Small intestine (tissue), 16 donors: ENCODE measurements at places on chromosomes 3 and 15.
A peak's percentile ranks its signal among the peaks of the same experiment; 100 is the strongest.

GRCh38 chr3:72636969-72637597 is 211.2 kb downstream of the SHQ1 start:
- no peak for DNase-seq

DNA sequence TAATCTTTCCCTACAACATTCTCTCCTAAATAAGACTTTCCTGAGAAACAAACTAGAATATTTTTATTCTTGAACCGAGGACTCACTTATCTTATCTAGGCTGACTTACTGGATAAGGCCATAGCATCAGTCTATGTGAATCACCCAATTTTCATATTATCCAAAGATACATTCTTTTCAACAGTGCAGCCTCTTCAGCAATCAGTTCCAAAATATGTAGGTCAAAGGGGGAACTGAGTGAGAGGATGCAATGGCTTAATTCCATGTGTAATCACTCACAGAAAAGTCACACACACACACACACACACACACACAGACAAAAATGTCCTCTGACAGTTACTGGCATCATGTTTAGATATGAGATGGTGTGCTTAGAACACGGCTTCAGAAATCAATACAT is 31.5 kb upstream of the MECOM start:
- no peak for DNase-seq

- DNase-seq = no peak
Measured at GRCh38 chr3:4629095-4630007, 136.2 kb downstream of the ITPR1 start.

GRCh38 chr3:24296441-24297205 is 198.0 kb downstream of the THRB start:
- no peak for DNase-seq

- peak; percentile 89 for DNase-seq
Measured at GRCh38 chr3:139329364-139329850, 14.4 kb upstream of the MRPS22 start.

DNA sequence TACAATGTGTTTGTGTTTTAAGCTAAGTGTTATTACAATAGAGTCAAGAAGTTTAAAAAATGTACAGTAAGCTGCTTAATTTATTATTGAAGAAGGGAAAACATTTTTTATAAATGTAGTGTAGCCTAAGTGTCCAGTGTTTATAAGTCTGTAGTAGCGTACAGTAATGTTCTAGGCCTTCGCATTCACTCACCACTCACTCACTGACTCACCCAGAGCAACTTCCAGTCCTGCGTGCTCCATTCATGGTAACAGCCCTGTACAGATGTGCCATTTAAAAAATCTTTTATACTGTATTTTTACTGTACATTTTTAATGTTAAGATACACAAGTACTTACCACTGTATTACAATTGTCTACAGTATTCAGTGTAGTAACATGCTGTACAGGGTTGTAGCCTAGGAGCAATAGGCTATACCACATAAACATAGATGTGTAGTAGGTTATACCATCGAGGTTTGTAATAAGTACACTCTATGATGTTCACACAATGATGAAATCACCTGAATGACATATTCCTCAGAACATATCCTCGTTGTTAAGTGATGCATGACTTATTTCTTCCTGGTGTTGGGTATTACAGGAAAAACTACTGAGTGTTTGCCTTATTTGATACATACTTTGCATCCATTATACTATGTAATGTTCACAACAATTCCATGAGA is 156.6 kb upstream of the NUDT16 start:
- no peak for DNase-seq
